ENCODE measurements at places on chromosomes 4 and X.

DNA sequence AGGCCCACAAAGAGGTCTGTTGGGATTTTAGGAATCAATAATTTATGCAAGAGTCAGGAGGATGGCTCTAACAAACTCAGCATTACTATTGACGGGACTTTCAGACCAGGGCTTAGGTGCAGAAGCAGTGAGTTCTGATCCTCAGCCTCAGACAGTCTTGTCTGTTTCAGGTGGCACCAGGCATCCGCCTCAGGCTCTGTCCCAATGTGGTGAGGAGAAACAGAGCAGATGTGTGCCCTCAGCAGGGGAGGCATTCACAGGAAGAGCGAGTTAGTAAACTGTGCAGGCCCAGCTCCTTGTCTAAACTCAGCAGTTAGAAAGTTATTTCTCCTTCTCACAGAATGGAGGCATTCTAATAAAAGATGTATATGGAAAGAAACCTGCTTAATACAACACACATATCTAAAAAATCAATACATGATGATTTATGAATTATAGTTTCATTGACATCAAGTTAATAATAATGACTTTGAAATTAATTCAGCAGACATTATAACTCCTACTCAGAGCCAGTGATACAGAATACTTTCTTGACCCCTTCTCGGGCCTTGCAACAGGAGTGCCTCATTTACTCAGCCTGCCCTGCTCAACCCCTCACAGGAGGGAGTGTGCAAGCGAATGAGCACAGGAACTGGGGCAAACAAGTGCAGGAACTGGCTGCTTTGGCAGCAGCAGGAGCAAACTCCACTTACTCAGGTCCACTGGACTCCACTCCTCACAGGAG, 202.8 kb upstream of the SMIM31 start:
- DNase-seq: no peak

- no peak for DNase-seq
Measured at GRCh38 chrX:39456894-39457604, 640.7 kb downstream of the BCOR start.

- no peak for DNase-seq
Measured at GRCh38 chr4:116531870-116532269, 553.5 kb downstream of the TRAM1L1 start.

- DNase-seq: no peak
Measured at GRCh38 chr4:188254211-188254610, 115.0 kb downstream of the TRIML1 start.

GRCh38 chr4:3766785-3767569, 792 bp downstream of the ADRA2C start:
- no peak for DNase-seq

DNA sequence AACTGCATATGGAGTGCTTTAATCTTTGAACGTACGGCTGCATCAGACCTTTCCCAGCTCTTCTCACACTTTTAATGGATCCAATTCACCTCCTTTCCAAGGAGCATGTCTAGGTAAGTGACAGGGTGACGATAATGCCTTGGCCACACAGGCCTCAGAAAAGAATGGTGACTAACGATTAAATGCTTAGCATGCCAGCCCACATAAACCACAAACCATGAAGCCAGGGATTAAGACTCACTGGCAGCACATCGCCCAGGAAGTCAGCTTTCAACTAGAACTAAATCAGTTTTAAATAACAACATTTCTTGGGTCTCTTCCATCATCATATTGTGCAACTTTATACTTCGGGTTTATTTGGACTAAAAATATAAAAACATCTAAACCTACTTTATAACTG, 28.7 kb downstream of the INPP4B start:
- no peak for DNase-seq

GRCh38 chrX:42422961-42423360, 355.0 kb downstream of the PPP1R2C start:
- DNase-seq: no peak

- DNase-seq: no peak
Measured at GRCh38 chr4:137363496-137363895, 168.8 kb downstream of the PCDH18 start.

DNA sequence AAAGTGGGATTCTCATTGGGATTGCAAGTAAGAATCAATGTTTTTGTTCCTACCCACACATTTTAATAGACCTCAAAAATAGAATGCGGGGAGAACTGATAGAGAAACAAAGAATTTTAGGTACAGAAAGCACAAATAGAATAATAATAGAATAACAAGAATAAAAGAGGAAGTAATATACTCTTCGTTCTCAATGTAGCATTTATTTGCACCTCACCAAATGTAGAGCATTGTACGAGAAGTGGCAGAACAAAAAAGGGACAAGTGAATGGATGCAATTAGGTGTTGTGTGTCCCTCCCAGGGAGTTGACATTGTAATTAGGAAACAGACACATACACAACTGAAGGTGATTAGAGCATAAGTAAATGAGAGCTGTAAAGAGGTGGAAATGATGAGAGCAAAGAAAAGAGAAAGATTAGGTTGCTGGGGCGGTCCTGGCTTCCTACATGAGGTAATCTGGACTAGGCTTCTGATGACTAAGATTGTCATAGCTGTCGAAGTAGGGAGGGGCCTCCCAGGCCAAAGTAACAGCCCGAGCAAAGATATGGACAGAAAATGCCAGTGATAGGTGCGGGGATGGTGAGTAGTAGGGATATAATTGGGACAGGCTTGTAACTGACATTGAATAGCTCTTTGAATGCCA, 10.4 kb downstream of the RAB9A start:
- DNase-seq: no peak

DNA sequence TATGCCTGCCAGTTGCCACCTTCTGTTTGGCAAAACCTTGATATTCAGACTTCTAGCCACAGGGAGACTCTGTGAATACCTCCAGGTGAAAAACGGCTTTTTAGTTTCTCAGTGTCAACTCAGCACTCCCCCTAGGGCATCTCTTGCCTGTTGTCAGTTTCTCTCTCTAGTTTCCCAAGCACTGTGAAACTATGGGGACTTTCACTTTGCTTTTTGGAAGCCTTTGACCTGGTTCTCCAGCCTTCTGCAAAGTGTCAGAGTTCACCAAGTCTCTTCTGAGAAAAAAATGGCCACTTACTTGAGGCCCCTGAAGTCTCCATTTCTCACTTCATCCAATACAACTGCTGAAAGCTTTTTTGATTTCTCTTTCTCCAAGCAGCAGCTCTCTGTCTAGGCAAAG, 521.5 kb downstream of the INPP4B start:
- peak; percentile 89 for DNase-seq

DNA sequence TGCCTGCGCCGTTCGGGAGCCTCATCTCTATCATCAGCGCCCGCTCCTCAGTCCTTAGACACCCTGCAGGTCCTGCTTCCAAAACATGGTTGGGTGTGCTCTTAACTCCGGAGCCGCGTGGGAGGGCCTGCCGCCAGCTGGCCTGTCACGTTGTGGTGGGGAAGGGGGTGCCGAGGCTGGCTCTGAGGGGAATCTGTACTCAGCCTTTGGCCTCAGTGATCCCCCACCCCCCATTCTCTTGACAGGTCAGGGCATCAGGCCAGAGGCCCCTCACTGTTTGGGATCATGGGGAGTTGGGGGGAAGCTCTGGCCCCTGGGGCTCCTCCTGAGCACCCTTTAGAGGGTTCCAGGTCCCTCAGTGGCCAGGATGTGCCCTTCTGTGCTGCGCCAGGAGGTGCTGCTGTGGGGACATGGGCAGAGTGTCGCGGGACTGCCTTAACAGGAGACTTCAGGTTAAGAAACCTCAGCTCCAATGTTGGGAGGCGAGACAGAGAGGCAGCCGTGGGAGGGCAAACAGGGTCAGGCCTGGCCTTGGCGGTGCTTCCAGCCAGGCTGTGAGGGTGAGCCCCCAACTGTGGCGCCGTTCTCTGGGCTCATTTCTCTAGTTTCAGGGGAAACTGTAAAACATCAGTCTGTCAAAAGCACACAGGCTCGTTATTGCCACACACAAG, 33.5 kb downstream of the TRMT44 start:
- no peak for DNase-seq

- DNase-seq: no peak
Measured at GRCh38 chr4:174357321-174357720, 73.6 kb downstream of the CEP44 start.

DNA sequence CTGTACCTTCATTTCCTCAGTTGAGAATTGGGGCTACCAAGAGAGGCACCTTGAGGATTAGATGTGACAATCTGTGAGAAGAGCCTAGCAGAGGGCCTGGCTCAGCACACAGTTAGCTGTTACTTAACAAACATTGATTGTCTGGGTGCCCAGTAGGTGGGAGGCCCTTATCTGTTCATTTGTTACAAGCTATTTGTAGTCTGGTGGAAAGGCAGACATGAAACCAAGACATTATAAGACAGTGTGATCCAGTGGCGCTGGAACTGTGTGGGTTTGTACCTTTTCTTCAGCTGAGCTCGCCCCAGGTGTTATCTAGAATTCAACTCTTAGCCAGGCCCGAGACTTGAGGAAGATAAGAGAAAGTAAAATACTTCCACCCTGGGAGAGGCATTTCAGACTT, 16.9 kb downstream of the AKAP4 start:
- DNase-seq: no peak

GRCh38 chr4:159582685-159583084, 479.8 kb downstream of the RAPGEF2 start:
- no peak for DNase-seq

- peak; percentile 33 for DNase-seq
Measured at GRCh38 chr4:128220286-128221235, 67.1 kb downstream of the PGRMC2 start.

GRCh38 chrX:110804446-110804845, 8.8 kb upstream of the CHRDL1 start:
- no peak for DNase-seq
